ENCODE measurements at places on chromosomes 1 and 21.

DNA sequence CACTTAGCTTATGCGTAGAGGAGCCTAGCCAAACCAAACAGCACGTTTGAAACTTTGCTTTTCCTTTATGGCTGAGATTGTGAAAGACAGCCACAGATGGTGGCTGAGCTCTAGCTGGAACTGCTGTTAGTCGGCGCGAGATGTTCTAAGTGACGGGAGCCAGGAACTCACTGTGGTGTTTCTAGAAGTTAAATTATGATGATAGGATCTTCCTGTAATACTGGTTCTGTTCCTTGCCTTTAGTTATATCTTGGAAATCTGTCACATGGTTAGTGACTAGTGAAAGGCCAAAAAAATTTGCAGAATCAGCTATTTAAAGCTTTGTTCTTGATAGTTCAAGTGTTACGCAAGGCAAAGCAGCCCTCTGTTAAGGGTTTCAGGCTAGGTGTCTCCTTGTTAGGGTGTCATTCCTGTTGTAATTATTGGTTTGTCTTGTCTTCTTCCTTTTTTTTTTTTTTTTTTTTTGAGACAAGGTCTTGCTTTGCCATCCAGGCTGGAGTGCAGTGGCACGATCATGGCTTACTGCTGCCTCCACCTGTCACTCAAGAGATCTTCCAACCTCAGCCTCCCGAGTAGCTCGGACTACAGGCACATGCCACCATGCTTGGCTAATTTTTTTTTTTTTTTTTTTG, 22.6 kb downstream of the AK4 start:
- no peak for DNase-seq

DNA sequence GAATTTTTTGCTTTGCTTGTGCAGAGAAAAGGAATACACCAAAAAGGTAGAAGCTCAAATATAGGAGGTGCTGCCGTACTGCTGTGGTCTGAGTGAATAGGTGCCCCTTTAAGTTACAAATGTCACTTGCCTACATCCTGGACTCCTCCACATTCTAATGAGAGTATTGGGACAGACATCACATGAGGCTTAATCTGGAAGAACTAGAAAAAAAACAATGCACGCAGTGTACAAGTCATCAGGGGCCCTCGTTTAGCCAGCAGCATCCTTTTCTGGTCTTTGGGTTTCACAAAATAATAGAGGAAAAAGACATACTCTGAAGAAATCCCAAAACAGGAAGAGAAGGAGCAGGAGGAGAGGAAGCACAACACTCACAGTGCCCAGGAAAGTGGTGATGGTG, 89.3 kb downstream of the SLC44A5 start:
- DNase-seq = no peak

DNA sequence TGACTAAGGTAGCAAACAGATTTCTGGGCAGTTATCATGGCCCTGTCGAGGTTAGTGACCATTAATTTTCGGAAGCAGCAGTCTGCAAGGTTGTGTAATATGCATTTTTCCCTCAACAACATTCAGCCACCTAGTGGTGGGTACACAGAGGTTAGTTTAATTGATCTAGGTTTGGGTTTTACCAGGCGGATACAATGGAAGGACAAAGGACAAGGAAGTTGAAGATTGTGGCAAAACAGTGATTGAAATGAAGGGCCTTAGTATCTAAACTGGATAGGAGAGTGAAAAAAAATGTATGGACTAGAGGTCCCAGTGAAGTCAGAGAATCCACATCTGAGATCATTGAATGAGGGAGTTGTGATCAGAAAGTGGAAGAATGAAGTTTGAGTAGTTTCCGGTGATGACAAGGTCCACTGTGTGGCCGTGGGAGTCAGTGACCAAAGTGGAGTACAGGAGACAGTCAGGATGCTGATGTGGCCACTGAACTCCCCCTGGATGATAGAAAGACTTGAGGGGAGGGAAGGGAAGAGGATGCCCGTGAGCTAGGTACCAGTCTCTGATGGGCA, 2.8 kb downstream of the ARMH1 start:
- DNase-seq = no peak

DNA sequence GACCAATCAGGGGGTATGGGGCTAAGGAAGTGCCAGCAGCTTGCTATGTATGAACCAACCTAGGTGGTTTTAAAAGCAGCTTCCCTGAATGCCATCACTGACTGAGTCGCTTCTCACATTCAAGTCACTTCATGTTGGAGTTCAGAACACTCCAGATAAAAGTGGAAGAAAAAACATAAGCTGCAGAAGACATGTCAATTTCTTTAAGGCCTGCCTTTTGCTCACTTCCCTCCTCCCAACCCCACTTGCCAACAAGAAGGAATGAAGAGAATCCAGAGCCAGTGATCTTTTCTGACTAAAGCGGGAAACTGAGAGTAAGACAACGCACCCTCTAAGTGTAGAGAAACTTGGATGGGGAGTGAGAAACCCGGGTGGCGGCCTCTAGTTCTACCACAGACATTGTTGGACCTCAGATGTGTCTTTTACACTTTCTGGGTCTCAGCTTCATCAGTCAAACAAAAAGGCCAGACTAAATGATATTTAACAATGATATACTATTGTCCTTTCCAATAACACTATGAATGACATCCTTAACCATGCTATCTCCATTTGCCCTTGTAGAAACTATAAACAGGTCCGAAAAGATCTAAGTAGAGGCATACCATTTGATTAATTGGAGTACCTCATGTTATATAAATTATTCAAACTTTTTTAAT, 54.1 kb downstream of the LUZP1 start:
- DNase-seq = no peak

GRCh38 chr1:59378621-59379370, 81.9 kb downstream of the FGGY start:
- no peak for DNase-seq

DNA sequence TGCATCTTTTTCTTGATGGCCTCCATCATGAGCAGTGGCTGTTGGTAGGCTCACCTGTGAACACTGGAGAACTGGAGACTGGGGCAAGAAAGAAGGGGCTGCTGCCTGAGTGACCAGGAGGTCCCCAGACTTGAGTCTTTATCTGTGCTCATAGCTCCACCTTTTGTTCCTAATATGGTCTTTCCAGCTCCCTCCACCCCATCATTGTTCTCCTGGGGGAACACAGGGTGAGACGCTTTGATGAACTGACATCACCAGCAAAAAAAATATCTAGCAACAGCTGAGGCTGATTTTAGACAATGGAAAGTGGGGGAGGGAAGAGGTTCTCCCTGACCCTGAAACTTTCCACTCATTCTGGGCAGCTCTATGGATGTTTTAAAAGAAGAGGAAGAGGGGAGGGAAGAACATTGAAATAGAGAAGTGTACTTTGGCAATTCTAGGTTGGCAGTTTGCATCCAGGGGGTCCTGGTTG, at the start of gene TPM3:
TPM3 (minus strand) TSS at position 111 of the 472 bp plus-strand sequence; CDS start at position 29, 82 bp downstream.
- no peak for DNase-seq

DNA sequence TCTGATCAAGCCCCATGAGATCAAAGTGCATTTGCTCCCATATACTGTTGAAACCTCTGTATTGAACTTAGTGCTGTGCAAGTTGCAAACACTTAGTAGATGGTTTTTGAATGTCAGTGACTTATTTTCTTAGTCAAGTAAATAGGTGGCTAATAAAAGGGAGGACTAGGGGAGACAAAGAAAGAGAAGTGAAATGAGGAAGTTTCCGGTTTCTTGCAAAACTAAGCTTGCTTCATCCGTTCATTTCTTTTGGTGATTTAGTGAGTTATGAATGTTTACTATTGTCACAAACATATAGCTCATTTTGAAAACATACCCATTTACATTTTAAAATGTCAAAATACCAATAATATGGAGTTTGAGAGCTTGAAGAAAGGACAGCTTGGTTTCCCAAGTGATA, 23.0 kb downstream of the ADAMTS5 start:
- DNase-seq = no peak

Measured in NCI-H187 (cell line).